ENCODE measurements at places on chromosomes 1 and 21.

- DNase-seq = no peak
Observed at GRCh38 chr1:30642391-30643120, 80.8 kb downstream of the MATN1 start.

DNA sequence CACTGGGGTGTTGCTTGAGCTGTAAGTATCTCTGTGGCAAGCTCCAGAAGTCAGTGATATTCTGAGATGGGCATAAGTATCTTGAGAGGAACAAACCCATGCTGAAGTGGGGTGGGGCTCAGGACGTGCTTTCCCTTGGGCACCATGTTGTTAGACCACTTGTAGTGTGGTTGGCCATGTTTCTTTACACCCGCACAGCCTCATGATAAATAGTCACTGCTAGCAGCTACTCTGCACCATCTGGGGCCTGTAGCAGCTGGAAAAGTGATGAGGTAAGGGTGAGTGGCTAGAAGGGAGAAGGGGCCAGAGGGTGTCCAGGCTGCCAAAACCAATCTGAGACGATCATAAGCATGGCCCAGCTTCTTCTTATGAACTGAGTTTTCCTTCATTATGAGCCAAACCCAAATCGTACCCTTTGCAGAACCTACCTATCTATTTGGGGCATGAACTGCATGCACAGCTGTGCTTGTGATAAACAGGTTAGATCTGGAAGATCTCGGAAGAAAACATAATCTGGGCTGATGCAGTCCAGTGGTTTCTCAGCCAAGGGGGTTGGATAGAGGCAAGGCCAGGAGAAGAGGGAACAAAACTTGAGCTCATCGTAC lies 91.9 kb upstream of the IRF2BP2 start:
- DNase-seq = no peak

DNA sequence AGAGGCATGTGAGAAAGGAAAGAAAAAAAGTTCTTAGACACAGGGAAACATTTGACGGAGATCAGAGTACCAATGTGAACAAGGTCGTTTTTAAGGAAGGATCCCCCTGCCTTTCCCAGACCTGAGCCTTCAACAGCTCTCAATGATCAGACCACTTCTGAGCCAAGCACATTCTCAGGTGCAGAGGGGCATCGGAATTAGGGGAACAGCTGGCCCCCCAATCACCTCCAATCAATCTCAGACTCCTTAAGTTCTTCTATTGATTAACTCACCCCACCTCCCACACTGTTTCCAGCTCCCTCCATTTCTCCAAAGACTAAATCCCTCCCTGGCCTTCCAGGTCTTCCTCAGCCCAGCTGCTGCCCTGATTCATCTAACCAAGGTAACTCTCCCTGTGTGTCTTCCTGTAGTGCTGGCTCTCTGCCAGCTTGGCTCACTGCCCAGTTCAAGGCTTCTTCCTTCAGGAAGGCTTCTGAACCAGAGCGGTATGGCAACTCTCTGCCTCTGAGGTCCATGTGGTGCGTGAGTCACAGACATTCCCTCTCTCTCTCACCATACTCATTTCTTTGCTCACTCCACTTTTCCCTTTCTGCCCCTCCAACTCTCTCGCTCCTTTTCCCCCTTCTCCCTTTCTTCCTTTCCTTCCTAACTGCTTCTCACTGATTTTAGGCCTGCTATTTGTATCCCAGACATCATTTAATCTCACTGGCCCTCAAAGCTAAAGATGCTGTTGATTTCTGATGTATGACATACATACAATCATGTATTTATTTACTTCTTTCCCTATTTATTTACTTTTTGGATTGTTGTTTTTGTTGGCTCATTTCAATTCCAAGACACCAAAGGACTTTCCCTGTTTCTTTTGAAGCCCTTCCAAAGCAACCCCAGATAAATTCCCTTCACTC lies 18.1 kb downstream of the CFAP45 start:
- DNase-seq = no peak

GRCh38 chr1:244552336-244552735 lies 91.3 kb downstream of the CATSPERE start:
- DNase-seq = no peak

DNA sequence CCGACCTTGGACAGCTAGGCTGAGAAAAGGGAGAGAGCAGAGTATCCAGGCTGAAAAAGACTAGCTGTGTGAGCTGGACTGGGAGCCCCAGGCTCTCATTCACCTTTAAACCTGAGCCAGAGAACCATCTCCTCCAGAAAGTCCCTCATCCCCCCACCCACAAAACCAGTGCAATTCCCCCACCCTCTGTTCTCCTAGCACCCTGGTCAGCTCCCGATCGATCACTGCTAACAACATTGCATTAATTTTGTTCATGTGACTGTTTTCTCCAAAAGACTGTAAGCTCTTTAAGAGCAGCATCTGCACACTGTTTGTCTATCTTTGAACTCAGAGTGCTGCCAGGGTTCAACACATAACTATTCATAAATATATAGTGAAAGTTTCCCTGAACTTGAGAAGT lies 67.1 kb upstream of the NFASC start:
- no peak for DNase-seq

- DNase-seq = no peak
Observed at GRCh38 chr1:210758761-210759160, 375.2 kb downstream of the KCNH1 start.

DNA sequence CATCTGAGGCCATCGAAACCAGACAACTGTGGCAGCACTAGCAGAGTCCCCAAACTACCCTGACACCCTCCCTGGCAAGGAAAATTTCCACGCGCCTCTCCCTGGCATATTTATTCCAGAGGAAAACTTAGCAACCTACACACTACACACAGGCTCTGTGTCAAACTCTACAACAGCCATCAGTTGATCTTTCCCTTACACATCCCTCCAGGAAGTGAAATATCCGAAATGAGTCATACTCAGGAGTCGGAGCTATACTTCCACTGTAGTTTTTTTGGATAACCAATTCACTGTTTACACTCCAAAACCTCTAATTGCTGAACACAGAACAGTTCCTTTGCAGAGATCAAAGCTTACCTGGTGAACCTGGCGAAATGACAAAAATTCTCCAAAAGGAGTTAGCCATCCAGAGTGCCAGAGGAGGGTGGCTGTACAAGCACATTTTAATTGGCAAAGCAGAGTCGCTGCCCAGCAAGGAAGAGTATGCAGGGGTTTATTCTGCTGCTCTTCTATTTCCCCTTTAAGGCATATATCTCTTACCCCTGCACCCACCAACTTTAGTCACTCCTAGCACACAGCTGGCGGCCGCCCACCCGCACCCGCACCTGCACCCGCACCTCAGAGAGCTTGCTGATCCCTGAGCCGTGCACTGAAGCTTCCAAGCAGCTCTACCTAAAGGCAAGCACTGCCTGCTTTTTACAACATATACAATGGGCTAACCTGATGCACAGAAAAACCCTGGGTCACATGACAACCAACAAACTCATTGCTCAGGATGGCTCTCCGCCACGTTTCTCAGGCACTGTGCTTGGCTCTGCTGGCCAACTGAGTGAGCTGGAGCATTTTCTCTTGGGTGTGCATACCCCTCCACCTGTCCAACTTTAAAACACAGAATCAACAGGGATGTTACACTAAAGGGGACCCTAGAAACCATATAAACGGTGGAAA lies 54.9 kb downstream of the CAPZB start:
- DNase-seq = no peak

- no peak for DNase-seq
Observed at GRCh38 chr1:167635156-167635648, 5.2 kb downstream of the RCSD1 start.

DNA sequence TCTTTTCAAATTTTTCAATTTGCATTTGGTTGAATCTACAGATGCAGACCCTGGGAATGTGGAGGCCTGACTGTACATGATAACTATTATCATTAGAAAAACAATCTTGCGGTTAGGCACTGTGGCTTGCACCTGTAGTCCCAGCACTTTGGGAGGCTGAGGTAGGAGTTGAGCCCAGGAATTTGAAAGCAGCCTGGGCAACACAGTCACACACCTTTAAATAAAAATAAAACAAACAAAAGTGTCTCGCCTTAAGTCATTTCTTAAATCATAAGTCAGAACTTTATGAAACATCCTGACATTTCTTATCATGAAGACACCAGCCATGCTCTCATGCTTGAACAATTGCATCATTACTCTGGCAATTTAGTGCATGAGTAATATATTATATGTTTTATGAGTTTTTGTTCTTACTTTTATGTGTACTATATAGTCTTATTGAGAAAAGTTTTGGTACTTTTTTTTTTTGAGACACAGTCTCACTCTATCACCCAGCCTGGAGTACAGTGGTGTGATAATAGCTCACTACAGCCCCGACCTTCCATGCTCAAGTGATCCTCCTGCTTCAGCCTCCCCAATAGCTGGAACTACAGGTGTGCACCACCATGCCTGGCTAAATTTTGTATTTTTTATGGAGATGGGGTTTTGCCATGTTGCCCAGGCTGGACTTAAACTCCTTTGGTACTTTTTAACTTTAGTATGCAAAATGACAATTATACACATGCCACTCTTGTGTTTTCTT lies 7.8 kb downstream of the TBX19 start:
- DNase-seq = no peak
